Caco-2 (cell line): ENCODE measurements at places on chromosomes 12 and 14. TPM values are rescaled to one million over a fixed set of nuclear protein-coding genes. Genes with fewer than 3 reads are reported as not detected.

RNF212B gene
- total RNA-seq, result not detected in 2 replicates

SCN8A gene
- 14.7 and 16.5 TPM in 2 replicates for total RNA-seq

ACRBP gene
- total RNA-seq, result 0.73 and 1.3 TPM in 2 replicates

CHURC1 gene
- 51.3 and 52.6 TPM in 2 replicates for total RNA-seq

GPR162 gene
- total RNA-seq, result 0.81 and 1.2 TPM in 2 replicates

TUBA1A gene
- 8.5 and 9.1 TPM in 2 replicates for total RNA-seq

POP5 gene
- total RNA-seq, result 49.5 and 53.9 TPM in 2 replicates

NCAPD2 gene
- total RNA-seq, result 204 and 218 TPM in 2 replicates

DNA sequence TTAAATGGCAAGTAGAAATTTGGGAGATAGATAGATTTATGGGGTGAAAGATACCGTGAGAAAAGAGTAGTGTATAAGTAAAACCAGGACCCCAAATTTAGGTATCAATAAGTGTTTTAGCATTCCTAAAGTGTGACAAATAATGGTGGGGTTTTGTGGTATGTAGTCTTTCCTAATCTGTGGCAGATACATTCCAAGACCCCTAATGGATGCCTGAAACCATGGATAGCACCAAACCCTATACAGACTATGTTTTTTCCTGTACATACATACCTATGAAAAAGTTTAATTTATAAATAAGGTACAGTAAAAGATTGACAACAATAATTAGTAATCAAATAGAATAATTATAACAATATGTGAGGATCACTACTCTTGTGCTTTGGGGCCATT is 14.4 kb upstream of the TCP11L2 start:
- no peak for DNase-seq

DNA sequence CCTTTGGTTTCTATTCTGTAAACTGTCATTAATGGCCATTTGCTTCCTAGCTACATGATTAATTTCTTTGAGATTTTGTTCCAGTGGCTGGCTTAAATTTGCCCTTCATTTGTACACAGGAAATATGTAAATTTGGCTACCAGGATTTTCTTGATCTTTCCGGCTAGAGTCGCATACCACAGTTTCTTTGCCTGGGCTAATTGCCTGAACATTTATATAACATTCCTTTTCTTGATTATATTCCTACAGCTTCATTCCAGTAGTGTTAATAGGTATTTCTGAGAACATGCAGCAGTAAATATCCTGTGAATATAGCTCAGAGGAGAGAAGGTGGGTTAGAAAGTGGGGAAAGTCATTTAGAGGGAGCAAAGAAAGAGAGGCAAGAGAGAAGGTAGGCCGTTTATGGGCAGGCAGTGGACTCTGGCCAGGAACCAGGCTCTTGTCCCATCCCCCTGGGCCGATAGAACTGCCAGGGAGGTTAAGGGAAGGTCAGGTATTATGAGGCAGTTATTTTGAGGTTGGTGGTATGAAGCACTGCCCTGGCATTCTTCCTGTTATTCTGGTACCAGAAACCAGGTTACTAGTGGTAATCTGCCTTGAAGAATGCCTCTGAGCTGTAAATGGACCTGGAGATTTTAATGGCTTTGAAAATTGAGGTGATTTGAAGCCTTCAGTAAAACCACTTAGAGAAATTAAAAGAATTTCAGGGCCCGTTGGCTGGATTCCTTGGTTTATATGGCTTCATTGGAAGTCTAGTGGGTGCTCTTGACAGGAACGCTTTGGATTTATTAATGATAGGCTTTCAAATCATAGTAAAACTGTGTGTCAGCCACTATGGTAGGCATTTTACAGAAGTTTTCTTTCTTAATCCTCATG is 4.4 kb downstream of the RNF10 start:
- DNase-seq, result no peak

GRCh38 chr12:129973236-129973961 is 69.6 kb upstream of the TMEM132D start:
- no peak for DNase-seq

DNA sequence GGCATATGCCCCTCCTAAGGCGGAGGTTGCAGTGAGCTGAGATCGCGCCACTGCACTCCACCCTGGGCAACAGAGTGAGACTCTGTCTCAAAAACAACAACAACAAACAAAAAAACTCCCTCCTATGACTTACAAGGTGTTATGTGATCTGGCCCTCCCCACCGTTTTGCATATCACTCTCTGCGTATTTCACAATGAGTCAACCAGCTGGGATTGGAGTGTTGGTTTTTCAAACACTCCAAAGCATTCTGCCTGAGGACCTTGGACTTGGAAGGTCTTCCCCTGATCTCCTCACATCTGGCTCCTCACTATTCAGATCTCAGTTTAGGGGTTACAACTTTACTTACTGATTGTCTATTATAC is 14.0 kb downstream of the MANSC1 start:
- no peak for DNase-seq

- no peak for DNase-seq
Measured at GRCh38 chr12:105983622-105984320, 155.0 kb downstream of the NUAK1 start.

DNA sequence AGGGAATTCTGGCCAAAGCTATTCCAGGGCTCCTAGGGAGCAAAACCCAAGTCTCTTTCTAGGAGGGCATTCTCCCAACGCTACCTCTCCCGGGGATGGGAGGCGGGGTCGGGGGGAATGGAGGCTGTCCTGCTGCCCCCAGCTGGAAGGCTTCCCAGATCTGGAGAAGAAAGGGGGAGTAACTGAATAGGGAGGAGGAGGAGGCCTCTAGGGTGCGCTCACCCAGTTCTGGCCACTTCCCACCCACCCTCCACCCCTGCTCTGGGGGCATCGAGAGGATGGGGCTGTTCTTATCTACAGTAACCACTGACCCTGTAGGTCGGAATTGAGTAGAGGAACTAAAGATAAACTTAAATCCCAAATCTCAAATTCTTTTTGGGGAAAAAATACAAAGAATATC is 579 bp upstream of the RNASE1 start:
- DNase-seq, result no peak

GRCh38 chr14:60092526-60092920 is 800 bp downstream of the PCNX4 start:
- DNase-seq, result no peak

DNA sequence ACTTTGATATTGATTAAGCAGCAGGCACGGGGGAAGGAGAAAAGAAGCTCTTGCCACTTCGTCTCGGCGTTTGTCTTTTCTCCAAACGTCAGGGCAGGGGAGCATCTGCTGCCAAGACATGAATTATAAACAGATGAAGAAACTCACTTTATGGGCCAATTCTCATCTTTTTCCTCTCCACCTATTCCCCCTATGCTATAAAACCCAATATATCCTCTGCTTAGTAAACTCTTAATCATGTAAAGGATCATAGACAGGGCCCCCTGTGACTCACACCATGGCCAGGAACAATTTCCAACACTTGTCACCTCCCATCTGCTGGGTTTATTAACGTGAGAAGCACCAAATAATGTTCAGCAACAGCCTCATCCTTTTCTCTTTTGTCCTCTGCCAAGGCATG is 1092.1 kb upstream of the TMEM132C start:
- DNase-seq, result no peak

GRCh38 chr12:68890701-68891113 is 42.3 kb downstream of the CPM start:
- no peak for DNase-seq

GRCh38 chr14:68495101-68496039 is 297.5 kb downstream of the ZFP36L1 start:
- no peak for DNase-seq
